Thoracic aorta (tissue), 2 donors: ENCODE measurements at places on chromosomes 7 and 10.

GRCh38 chr10:86872757-86873156, 84.7 kb downstream of the MMRN2 start:
- DNase-seq = no peak
- H3K36me3 ChIP-seq = peaks cover 8% of the 10 kb centered on the region
- H3K27me3 ChIP-seq = no peaks in the 10 kb centered on the region
- no peak overlapping the region for H3K4me3 ChIP-seq

DNA sequence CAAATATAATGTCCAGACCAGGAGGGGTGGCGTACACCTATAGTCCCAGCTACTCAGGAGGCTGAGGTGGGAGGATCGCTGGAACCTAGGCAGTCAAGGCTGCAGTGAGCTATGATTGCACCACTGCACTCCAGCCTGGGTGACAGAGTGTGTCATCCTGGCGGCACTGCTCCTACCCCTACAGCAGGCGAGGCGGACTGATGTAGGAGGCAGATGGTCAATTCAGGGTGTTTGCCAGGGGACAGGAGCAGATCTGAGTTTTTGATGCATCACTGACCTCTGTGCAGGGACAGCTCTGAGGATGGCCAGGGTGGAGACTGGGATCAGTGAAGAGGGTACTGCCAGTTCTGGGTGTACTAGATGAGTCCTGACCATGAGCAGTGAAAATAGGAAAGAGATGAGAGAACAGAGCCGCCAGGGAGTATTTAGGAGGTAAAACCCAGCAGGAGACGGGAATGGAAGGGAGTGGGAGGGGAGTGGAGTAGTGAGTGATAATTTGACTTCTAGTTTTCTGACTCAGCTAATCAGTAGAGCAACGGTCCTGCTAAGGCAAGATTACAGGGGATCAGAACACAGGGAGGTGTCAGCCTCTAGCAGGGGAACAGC, 75.3 kb downstream of the HIP1 start:
- no peak overlapping the region for H3K4me3 ChIP-seq
- no peaks in the 10 kb centered on the region for H3K27me3 ChIP-seq
- no peak for DNase-seq
- peaks cover 22% of the 10 kb centered on the region for H3K4me1 ChIP-seq

GRCh38 chr10:5683065-5683464, 1.6 kb upstream of the TASOR2 start:
- DNase-seq = no peak
- H3K36me3 ChIP-seq = no peaks in the 10 kb centered on the region
- H3K27ac ChIP-seq = no peak overlapping the region

DNA sequence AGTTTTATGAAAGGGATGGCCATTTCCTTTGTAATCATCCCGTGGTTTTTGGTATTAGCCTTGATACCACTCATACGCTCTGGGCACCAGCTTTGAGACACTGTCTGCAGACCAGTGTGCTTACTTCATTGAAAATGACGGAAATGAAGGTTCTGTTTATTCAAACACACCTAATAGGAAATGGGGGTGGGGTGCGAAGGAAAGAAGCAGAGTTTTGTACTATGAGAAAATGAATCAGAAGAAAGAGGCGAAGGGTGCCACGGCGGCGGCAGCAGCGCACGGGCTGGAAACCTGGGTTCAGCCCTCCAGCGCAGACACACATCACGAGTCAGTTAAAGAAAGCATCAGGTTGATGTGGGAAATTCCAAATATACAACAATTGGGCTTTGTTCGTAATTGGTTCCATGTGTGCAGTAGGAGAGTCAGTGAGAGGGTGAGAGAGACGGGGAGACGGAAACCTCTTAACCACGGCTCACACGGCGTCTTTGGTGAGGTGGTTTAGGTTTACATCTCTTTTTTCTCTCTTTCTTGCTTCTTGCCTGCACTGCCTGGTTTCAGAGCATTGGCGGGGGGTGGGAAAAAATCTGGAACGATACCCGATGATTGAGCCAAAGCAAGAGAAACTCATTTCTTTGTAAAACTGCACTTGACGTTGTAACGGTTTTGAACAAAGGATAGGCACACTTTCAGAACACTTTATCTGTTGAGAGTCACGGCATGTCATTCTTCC, 321.2 kb downstream of the FRMD4A start:
- peak overlapping the region; percentile 68 for H3K4me3 ChIP-seq
- DNase-seq = no peak
- peak overlapping the region; percentile 32 for H3K27ac ChIP-seq
- H3K27me3 ChIP-seq = no peaks in the 10 kb centered on the region
- no peaks in the 10 kb centered on the region for H3K36me3 ChIP-seq
- peaks cover 4% of the 10 kb centered on the region for H3K4me1 ChIP-seq

DNA sequence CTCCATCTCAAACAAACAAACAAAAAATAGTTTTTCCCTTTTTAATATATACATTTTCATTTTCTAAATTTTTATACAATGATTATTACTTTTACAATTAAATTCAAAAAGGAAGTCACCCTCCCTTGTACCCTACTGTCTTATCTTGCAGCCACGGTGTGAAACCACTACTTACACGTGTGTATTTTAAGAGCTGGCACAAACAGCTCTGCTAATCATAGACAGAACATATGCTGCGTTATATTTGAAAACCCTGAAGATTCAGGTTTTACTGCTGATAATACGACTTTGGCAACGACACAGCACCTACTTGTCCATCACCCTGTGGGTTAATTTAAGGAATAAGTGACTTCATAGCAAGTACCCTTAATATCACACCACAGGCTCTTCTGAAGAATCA, 991 bp downstream of the ANKRD61 start:
- H3K27ac ChIP-seq = no peak overlapping the region
- DNase-seq = no peak
- peaks cover 40% of the 10 kb centered on the region for H3K36me3 ChIP-seq
- H3K4me1 ChIP-seq = no peaks in the 10 kb centered on the region

DNA sequence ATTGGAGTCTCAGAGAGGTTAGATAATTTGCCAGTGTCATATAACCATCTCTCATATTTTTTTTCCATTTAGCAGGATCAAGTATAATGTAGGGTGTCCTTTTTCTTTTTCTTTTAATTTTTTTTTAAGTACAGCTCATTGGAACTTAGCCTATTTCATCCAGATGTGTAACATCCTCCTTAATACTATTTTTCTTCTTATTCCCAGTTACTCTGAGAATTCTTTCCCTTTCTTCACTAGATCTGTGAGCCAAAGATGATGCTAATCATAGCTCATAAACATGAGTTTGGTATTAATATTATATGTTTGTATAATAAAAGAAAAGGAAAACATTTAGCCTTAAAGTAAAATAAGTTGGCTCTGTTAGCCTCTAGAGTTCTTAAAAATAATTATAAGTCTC, 32.8 kb downstream of the PPP1R9A start:
- H3K27ac ChIP-seq = no peak overlapping the region
- no peaks in the 10 kb centered on the region for H3K4me1 ChIP-seq
- H3K27me3 ChIP-seq = no peaks in the 10 kb centered on the region
- DNase-seq = no peak

DNA sequence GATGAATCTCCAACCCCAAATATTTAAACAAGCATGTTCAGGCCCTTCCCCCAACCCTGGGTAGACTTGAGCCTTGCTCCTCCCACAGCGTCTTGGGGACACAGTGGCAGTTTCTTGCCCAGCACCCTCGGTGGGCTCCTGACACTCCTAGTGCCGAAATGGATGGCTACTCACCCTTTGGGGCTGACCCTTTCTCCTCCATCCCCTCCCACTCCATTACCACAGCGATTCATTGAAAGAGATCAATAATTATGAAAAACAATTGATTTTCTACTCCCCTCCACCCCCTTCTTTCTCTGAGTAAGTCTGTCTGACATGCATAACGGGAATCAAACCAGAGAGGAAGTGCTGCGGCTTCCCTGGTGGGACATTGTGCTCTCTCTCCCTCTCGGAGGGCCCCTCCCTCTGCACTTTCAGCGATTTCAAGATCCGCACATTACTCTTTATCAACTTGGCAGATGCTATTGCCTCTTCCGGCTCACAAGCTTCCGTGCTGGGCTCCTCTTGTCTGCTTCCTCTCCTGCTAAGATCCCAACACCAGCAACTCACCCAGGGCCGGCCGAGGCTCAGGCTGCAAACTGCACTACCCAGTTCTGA, 79.0 kb upstream of the PLXNA4 start:
- no peaks in the 10 kb centered on the region for H3K4me1 ChIP-seq
- no peak overlapping the region for H3K27ac ChIP-seq
- no peaks in the 10 kb centered on the region for H3K27me3 ChIP-seq
- no peak for DNase-seq
- peak overlapping the region; percentile 34 for H3K4me3 ChIP-seq
- no peaks in the 10 kb centered on the region for H3K36me3 ChIP-seq

GRCh38 chr7:110841840-110842545, 248.9 kb upstream of the LRRN3 start:
- no peaks in the 10 kb centered on the region for H3K36me3 ChIP-seq
- H3K27me3 ChIP-seq = no peaks in the 10 kb centered on the region
- no peaks in the 10 kb centered on the region for H3K4me1 ChIP-seq
- no peak overlapping the region for H3K27ac ChIP-seq
- no peak overlapping the region for H3K4me3 ChIP-seq
- DNase-seq = no peak

DNA sequence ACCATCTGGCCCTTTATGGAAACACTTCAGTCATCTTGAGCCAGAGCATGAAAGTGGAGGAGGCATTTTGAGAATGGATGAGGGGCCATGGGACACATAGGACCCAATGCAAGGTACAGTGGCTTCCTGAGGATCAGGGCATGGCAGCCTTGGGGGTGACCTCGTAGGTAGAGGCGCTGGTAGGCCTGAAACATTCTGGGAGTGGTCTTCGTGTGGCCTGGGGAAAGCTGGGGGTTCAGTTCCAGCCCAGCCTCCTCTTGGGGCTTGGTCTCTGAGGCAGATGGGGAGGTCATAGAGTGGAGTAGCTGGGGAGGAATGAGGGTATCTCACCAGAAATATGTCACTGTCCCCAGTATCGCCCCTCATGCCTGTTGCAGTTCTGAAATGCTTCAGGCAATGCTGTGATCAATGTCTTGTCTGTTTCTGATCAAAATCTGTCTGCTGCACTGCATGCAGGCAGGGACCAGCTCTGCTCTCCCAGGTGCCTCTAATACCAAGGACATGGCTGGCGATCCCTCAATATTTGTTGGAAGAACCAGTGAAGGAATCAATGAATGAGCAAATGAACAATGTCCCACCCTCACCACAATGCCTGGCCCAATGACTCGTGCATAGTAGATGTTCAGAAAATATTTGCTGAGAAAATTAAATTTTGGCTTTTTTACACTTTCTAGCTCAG, 90.9 kb downstream of the CHST15 start:
- DNase-seq = no peak
- no peak overlapping the region for H3K27ac ChIP-seq
- no peaks in the 10 kb centered on the region for H3K27me3 ChIP-seq
- H3K4me3 ChIP-seq = no peak overlapping the region
- H3K4me1 ChIP-seq = no peaks in the 10 kb centered on the region

DNA sequence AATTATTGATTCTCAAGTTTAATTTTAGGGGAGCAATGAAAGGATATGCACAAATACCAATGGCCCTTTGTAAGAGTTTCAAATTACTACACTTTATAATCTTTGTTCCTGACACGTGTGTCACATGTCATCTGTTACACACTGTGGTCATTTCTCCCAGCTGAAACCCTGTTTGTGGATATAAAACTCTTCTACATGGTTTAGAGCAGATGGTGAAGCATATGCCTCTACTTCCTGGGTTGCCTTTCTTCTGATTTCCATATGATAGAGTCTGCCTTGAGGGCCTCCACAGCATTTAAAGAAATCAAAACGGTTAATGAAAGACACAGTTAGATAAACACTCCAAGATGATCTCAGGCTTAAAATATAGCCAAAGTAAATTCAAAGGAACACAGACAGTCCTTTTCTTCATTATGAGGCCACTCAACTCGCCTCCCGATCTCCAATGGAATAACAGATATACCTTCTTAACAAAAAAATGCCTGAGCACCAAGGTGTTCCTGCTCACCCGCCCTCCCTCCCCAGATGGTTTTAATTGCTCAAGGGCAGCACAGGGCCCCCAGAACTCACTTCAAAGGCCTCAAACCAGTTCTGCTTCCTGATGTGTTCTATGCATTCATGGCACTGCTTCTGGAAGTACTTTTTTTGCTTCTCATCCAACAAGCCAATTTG, 75.0 kb downstream of the CPVL start:
- H3K4me1 ChIP-seq = no peaks in the 10 kb centered on the region
- no peak overlapping the region for H3K27ac ChIP-seq
- H3K27me3 ChIP-seq = no peaks in the 10 kb centered on the region
- no peak for DNase-seq
- no peaks in the 10 kb centered on the region for H3K36me3 ChIP-seq

GRCh38 chr10:123154711-123155505, 706 bp downstream of the BUB3 start:
- no peaks in the 10 kb centered on the region for H3K36me3 ChIP-seq
- peak overlapping the region; percentile 93 for H3K4me3 ChIP-seq
- DNase-seq = no peak
- H3K4me1 ChIP-seq = peaks cover 16% of the 10 kb centered on the region
- peak overlapping the region; percentile 89 for H3K27ac ChIP-seq

DNA sequence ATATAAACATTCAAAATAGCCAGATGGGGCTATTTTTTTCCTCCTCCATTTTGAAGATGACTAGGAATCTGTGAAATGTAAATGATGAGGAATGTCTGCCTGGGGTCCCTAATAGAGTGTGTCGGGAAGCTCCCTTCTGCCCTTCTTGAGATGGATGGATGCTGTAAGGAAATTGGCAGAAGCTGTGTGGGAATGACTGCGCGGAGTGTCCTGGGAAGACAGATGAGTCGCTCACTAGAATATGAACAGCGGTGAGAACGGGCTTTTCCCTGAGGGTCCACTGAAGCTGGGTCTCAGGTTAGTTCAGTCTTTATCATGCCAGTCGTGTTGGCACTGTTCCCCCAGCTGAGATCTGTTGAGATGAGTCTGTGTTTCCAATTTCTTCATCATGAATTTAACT, 75.1 kb upstream of the PLPP4 start:
- H3K36me3 ChIP-seq = no peaks in the 10 kb centered on the region
- H3K27me3 ChIP-seq = no peaks in the 10 kb centered on the region
- no peak for DNase-seq
- no peaks in the 10 kb centered on the region for H3K4me1 ChIP-seq
- H3K4me3 ChIP-seq = no peak overlapping the region
- H3K27ac ChIP-seq = no peak overlapping the region

DNA sequence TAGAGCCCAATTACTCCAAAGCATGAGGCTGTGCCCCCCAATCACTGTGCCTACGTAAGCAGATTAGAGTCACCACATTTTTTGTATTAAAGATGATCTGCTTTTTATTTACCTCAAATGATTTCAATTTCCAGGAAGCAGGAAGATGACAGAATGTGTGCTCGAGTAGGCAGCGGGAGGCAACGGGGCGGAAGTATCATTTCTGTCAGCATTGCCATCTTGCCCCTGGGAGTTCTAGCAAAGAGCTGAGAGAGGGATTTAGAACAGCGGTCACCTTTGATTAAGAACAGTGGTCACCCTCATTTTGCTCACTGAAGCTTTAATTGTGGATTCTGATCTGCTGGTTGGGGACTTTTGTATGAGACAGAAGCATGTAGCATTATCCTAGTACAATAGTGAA, 117.1 kb upstream of the FAM13C start:
- H3K27me3 ChIP-seq = no peaks in the 10 kb centered on the region
- no peaks in the 10 kb centered on the region for H3K4me1 ChIP-seq
